Left renal cortex interstitium (tissue), 4 donors: ENCODE measurements at places on chromosomes 6 and 20.

- DNase-seq: no peak
These were observed 67.2 kb upstream of the RNF24 start for GRCh38 chr20:4082406-4083097.

DNA sequence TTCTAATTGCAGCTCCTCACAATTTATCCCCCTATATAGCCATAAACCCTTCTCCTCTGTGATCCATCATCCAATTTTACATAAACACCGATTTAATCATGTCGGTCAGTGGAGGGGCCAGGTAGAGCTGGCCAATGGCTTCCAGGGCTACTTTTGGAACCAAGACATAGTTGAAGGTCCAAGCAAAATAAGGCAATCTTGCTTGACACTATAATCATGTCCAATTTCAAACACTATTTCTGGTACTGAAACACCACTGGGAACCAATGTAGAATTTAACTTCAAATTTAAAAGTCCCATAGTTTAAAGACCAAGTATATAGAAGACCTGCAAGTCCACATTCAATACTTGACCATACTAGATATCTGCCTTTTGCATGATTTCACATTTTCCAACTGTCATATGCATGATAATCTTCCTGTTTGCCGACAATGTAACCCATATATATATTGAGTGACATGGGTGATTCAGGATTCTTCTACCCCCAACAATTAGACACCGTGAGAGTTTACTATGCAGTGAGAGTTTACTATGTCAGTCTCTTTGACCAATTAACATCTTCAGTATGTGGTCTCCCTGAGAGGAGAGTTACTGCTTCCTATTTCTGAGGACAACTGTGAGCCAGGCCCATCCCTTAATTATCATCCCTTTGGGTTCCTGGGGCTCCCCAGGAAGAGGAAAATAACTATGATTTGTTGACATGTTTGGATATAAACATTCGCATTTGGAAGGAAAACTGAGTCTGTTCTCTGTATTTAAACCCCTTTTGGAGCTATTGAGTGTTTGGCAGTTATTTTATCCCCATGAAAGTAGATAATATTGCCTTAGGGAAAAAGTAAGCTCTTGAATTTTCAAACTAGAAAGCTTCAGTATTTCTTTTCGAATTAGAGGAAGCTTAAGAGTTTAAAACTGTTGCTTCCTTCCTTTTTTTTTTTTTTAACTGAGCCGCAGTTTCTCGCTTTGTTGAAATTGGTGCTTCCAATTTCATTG is 31.8 kb downstream of the SAMD3 start:
- DNase-seq: no peak

DNA sequence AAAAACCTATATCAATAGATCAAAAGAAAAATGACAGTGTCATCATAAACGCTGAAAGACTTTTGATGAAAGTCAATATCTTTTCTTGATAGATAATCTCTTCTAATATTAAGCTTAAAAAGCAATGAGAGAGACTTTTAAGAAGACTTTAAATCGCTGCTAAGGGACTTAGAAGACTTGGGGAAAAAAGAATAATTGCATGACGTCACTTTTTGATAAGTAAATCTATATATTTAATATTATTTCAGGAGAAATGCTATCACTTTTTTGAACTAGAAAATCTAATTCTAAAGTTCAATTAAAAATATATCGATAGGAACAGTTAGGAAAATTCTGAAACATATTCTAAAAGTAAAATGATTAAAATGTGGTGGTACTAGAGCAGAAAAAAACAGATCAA is 78.7 kb upstream of the TSHZ2 start:
- DNase-seq: no peak

- DNase-seq: no peak
These were observed 19.3 kb upstream of the SEC63 start for GRCh38 chr6:107977283-107977682.

- no peak for DNase-seq
These were observed 5.9 kb downstream of the F13A1 start for GRCh38 chr6:6314596-6314995.

DNA sequence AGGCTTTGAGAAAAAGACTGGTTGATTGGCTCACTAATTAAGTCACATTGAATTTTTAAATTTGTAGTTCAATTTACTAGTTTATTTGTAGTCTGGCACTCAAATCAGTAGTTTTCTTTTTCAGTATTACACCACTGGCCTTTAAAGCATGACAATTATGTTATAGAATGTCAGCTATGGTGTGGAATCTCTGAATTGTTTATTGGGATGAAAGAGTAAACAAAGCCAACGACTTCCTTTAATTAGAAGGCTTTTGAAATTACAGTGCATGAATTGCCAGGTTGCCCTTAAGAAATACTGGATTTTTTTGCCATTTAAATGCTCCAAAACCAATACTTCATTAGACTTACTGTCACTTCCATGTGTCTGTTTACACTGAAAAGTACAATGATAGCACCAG is 426.9 kb upstream of the RNF217 start:
- no peak for DNase-seq

- DNase-seq: no peak
These were observed 115.3 kb upstream of the SPACA1 start for GRCh38 chr6:87932361-87932760.

DNA sequence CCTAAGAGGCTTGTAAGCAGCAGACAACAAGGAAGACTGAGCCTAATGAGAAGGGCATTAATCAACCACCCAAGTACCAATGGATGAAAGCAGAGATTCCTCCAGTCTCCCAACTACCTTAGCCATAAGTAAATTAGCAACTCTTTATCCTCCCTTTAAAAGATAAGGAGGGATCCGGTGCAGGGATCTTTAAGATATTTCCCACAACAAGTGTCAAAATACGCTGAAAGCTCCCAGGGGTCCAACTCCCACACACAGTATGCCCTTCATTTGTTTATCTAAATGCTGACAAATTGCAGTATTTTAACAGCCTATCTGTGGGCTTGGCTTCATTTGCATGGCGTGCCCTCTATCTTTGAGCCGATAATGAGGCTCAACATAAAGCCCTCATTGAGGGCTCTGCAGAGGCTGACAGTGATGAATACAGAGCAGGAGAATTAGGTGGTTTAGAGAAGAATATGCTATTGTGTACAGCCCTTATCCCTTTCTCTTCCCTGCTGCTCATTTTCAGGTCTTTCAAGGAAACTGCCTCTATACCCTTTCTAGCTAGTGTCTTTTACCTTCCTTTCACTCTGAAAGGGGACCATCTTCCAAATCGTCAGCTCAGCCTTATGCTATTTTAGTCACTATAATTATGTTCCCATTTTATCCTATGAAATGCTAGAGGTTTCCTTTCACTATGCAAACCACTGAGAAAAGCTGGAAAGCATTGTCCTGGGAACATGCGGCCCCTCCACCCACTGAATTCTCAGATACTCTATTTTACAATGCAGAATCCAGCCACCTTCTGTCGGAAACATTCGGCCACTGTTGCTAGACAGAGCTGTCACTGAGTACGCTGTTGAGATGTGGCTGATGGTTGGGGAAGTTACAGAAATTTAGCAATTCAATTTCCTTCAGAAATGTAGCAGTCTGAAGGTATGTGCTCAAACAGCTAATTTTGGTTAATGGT is 575.2 kb upstream of the JAG1 start:
- DNase-seq: no peak

DNA sequence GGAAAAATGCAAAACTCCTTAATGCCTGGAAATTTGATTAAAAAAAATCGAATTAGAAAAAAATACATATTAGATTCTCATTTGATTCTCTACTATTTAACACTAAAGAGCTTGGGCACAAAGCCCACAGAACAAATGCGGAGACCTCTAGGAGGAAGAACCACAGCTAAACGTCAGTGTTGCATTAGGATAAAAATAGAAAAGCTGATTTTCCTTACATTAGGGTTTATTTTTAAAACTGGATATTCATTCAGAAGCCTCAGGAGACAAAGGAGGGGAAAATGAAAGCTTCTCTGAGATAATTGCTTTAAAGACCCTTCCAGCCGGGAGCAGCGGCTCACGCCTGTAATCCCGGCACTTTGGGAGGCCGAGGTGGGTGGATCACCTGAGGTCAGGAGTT is 77.3 kb downstream of the ECT2L start:
- no peak for DNase-seq

DNA sequence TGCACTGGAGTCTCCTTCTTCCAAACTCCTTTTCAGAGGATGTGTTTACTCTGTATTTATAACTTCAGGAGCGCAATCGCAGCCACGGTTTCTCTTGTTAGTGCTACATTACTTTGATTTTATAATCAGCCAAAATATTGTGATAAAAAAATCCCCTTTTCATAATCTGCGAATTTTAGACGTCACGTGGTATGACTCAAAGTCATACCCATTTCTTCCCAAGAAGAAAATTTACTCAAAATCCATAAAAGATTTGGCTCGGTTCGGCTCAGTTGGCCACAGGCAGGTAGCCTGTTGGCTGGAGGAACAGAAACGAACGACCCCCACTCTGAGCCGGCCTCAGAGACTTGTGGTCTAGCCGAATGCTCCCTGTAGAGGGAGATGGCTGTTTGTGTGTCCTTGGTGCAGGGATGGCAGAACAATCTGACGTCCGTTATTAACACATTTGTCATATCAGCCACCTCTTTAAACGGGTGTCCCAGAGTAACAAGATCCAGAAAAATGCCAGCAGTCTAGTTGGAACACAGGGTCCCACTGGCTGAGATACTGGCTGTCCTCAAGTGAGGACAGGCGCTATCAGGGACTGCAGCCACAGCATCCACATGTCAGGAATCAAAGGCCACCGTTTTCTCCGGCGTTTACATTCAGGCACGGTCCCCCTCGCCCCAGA is 247.6 kb downstream of the DLL1 start:
- no peak for DNase-seq

GRCh38 chr20:62433658-62434497 is 6.5 kb upstream of the RBBP8NL start:
- no peak for DNase-seq

GRCh38 chr6:110953633-110954303 is 4.7 kb upstream of the GTF3C6 start:
- no peak for DNase-seq

DNA sequence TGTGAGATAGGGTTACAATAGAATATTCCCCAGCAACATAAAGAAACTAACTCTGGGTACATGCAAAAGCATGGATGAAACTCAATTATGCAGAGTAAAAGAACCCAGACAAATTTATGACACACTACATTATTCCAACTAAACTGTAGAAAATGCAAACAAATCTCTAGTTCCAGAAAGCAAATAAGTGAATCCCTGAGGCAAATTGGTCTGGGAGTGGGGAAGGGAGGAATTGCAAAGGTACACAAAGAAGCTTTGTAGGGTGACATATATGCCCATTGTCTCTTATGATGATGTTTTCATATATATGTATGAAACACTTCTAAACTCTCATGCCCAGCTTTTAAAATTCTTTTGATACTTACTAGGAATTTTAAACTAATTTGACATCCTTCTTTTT is 266.0 kb downstream of the CDKAL1 start:
- DNase-seq: no peak

DNA sequence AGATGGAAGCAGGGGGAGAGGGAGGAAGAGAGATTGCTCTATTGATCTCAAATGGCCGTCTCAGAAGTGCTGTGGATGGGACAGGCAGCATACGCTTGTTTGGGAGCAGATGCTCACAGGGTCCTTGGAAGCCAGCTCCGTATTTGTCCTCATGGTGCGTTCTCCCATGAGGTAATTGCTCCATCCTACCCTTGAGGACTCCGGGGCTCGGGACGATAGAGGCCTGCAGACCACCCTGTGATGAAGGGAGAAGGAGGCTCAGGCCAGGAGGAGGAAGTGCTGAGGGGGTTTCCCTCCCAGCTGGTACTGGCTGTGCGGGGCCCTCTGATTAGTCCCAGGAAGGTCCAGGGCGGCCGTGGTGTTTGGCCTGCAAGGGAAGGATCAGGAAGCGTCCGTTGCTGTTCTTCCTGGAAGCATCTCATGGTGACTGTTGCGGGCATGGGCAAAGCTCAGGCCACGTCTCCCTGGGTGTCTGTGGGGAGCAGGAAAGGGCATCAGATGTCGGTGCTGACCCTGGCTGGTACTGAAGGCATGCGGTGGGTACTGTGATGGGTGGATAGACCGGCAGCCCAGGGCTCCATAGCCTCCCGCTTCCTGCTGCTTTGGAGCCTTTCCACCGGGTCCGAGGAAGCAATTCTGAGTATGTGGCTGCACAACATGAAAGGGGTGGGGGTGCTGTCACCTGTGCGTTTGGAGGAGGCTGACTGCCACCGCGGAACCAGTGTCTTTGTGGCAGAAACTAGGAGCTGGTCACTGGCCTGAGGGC is 158.3 kb downstream of the SYCP2 start:
- no peak for DNase-seq

DNA sequence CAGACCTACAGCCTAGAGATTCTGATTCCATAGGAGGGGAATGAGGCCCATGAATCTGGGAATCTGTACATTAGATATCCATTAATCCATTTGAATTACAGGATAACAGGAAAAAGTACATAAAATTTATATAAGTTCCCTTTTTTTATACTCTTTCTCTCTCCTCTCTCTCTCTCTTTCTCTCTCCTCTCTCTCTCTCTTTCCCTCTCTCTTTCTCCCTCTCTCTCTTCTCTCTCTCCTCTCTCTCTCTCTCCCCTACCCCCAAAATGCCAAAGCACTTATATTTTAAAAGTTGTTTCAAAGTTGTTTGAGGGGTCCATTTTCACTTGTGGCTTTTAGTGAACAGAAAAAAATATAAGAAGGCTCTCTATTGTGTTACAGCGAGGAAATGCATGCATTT is 15.1 kb downstream of the TSHZ2 start:
- no peak for DNase-seq

DNA sequence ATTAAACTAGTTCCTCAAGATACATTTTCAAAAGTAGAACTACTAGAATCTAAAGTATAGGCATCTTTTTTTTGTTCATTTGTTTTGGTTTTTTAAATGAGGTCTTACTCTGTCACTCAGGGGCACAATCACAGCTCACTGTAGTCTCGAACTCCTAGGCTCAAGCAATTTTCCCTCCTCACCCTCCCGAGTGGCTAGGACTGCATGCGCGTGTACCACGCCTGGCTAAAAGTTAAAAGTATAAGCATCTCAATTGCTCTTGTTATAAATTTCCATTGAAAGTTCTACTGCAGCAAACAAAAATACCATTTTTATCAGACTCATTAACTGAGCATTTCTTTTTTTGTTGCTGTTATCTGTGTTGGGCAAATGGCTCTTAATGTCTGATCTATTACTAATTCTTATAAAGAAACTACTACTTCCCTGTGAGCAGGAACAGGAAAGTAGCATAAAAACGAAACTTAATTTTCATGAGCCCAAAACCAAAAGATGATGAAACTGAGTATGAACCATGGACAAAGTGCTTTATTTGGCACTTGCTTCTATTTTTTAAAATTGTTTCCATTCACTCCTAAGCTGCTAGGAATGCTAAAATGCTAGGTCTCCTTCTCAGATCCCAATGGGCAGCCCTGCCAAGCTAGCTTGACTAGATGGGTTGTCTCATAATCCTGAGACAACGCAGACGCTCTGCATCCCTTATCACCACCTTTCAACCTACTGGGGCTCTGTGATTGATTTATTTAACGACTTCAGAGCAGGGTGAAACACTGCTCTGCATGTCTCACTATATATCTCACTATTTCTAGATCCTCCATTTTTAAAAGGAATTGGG is 36.9 kb downstream of the TRPC4AP start:
- no peak for DNase-seq

DNA sequence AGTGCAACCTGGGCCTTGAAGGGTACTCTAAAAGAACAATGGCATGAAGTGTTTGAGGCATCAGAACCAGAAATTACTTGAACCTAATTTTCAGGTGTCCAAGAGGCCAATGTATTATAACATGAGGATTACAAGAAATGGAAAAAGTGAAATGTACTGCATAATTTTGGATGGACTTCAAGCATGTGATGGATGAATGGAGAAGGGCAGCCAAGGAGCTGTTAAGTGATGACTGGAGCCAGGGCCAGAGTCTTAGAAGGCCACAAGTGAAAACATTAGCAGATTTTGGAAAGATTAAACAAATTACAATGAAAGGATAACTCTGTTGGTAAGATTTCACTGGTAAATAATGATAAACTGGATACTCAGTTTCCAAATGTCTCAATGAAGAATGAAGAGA is 738.2 kb downstream of the CD109 start:
- no peak for DNase-seq
